ENCODE measurements at places on chromosomes 6 and 20.
A peak's percentile ranks its signal among the peaks of the same experiment; 100 is the strongest.

GRCh38 chr20:14712302-14712739, 374.9 kb upstream of the FLRT3 start:
- no peak for DNase-seq

GRCh38 chr6:170230520-170231292, 60.2 kb downstream of the DLL1 start:
- no peak for DNase-seq

GRCh38 chr6:15549371-15549770, 113.5 kb downstream of the DTNBP1 start:
- DNase-seq, result no peak

DNA sequence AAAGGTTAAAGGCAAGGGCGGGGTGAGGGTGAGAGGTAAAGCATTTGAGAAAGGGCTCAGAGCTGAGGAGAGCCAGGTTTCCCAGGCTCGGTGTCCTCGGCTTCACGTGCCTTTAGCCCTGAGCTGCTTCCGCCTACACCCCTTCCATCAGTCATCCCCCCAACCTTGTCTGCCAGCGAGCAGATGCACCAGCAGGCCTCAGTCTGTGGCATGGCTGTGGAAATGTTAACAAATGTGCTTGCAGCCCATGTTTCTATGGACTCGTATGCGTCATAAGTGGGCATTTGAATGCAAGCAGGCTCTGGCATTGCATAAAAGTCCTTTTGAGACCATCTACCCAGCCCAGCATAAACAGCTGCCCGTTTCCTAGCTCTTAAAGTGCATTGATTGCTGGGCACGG, 88.8 kb downstream of the SYNJ2 start:
- no peak for DNase-seq

- peak; percentile 95 for DNase-seq
Measured at GRCh38 chr6:141552463-141552862, 580.3 kb upstream of the GJE1 start.

- DNase-seq, result peak; percentile 92
Measured at GRCh38 chr6:157323255-157323965, at the start of gene TMEM242. Gene TMEM242 (minus strand): TSS chr6:157323519. CDS start chr6:157323499, 20 bp downstream.

- no peak for DNase-seq
Measured at GRCh38 chr6:68640491-68640835, 5.4 kb downstream of the ADGRB3 start.

DNA sequence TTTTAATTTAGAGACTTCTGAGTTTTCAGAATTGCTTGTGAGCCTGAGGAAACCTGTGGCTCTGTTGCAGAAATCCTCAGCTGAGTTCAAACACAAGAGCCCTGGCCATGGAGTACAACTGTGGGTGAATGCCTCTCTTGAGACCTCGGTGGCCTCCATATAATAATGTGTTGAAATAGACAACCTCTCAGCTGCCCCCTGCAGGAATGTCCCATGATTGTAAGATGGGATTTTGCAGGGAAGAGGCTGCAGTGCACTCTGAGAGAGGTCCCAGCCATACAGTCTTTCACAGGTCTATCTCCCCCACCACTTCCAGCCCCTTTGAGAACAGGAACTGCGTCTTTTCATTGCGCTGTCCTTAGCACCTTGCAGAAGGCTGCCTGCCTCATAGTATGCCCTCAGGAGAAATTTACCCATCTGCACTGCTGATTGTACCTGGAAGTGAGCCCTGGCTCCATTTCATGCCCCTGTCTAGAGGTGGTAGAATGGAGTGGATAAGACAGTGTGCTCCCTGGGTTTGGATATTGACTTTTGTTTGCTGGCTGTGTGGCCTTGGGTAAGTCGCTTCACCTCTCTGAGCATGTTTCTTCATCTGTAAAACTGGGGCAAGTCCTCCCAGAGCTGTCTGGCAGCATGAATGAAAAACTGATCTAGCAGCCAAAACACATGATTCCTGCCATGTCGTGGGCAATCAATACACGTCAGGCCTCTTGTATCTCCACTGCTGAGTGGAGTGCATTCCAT, 16.8 kb upstream of the CDH22 start:
- DNase-seq, result peak; percentile 34

GRCh38 chr6:4180652-4181255, 45.4 kb upstream of the ECI2 start:
- DNase-seq, result no peak

GRCh38 chr6:37762806-37763205, 56.7 kb upstream of the ZFAND3 start:
- no peak for DNase-seq

GRCh38 chr6:8628063-8628462, 192.7 kb upstream of the SLC35B3 start:
- DNase-seq, result no peak

- no peak for DNase-seq
Measured at GRCh38 chr6:50030777-50031562, 9.2 kb upstream of the DEFB110 start.

GRCh38 chr6:135192256-135193174, 11.4 kb downstream of the MYB start:
- no peak for DNase-seq

- DNase-seq, result no peak
Measured at GRCh38 chr20:47775841-47776240, 9.4 kb downstream of the SULF2 start.

DNA sequence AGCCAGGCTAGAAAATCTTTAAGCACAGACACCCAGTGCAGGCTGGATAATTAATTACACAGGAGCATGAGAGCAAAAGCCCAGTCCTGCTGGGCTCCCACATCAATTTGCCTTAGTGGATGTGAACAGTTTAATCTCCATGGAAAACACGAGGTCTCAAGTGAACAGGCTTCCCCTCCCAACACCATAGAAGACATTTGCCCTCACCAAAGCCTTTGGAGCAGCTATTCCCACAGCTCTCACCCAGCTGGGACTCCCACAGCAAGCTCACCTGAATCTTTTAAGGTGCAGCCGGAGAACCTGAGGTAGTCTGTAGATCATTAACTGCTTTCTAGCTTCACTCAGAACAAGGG, 12.0 kb downstream of the TOMM6 start:
- DNase-seq, result no peak

DNA sequence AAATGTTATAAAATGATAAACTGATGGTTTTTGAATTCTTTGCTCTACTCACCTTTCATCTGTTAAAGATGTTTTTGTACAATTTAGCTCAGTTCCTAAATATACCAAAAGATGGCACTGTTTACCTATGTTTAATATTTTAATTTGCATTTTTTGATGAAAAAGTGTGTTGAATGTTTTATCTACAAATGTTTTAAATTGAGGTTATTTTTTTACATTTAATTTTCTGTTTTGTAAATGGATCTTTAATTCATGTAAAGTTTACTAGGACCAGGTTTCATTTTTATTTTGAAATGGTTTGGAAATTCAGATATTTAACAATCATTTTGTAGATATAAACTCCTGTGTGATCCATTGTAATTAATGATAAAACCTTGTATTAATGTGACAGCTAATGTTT, 30.0 kb downstream of the CDKAL1 start:
- peak; percentile 64 for DNase-seq

GRCh38 chr6:408148-408547, 16.6 kb downstream of the IRF4 start:
- DNase-seq, result no peak

GRCh38 chr6:155260686-155261085, 3.1 kb upstream of the CLDN20 start:
- DNase-seq, result no peak

GRCh38 chr20:14580418-14581074, 243.1 kb upstream of the FLRT3 start:
- DNase-seq, result no peak

DNA sequence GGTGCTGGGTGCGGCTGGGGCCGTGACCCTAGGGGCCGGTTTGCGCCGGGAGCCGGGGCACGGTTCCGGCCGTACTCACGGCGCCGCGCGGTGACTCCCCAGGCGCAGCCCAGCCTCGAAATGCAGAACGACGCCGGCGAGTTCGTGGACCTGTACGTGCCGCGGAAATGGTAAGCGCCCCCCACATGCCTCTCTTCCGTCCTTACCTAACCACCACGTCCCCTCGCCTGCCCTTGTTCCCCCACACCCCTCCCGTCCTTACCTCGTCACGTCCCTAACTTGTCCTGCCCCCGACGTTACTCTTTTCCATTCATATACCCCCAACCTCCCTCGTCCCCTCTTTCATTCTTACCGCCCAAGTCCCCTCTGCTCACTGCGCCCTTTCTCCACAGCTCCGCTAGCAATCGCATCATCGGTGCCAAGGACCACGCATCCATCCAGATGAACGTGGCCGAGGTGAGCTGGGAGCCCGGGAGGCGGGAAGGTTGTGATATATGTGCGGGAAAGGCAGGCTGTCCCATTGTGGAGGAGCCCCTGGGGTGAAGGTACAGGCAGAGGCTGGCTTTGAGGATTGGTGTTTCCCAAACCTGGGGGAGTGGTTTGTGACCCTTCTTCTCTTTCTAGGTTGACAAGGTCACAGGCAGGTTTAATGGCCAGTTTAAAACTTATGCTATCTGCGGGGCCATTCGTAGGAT, 463 bp downstream of the RPS21 start:
- DNase-seq, result no peak

DNA sequence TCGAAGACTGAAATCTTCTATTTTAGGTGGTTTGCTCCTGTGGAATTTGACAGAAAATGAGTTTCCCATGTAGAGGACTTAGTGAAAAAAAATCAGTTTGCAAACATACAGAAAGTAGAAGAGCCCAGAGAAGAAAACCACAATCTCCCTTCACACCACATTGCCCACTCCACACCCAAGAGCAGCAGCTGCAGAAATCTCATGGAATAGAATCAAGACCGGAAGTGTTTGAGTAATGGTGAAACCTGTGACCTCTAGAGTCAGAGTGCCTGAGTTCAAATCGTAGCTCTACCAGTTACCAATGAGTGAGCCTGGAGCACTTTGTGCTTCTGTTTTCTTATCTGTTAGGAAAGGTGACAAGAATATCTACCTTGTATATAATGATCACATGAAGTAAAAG, 4.6 kb downstream of the SIRPG start:
- DNase-seq, result no peak

GRCh38 chr6:64034291-64034690, 398.7 kb downstream of the PHF3 start:
- DNase-seq, result no peak

DNA sequence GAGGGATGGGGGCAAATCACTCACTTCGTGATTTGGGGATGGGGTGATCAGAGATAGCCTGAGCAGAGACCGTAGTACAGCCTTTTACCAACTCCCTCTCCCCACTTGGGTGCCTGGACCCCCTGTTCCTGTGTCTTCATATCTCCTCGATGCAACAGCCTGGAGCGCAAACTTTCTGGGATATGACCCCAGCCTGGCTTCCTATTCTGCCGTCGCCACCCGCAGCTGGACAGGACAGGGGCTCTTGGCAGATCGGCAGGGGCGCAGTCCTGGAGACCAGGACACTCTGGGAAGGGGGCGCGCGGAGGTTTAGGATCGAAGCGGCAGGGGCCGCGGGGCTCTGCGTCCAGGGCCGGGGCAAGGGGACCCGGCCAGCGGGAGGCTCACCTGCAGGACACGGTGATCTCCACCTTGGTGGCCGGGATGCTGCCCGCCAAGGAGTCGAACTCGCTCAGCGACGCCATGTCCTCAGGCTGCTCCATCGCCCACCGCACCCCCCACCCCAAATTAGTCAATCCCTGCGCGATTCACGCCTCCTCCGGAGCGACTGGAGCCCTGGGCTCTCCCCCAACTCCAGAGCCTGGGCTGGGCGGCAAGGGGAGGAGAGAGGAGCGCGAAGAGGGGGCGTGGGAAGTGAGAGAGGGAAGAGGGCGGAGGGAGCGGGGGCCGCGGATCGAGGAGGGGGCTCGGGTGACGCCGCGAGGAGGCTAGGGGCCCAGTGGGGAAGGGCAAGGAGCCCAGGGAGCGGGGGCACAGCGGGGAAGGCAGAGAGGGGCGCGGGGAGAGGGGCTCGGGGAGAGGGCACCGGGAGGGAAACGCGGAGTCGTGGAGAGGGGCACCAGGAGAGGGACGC, at the start of gene CPNE5:
CPNE5 (minus strand) TSS at position 549 of the 853 bp plus-strand sequence; CDS start at position 482, 67 bp downstream.
- DNase-seq, result no peak

GRCh38 chr20:46399401-46399800, 7.0 kb downstream of the ELMO2 start:
- no peak for DNase-seq

- no peak for DNase-seq
Measured at GRCh38 chr6:44397424-44398164, 10.1 kb downstream of the CDC5L start.

DNA sequence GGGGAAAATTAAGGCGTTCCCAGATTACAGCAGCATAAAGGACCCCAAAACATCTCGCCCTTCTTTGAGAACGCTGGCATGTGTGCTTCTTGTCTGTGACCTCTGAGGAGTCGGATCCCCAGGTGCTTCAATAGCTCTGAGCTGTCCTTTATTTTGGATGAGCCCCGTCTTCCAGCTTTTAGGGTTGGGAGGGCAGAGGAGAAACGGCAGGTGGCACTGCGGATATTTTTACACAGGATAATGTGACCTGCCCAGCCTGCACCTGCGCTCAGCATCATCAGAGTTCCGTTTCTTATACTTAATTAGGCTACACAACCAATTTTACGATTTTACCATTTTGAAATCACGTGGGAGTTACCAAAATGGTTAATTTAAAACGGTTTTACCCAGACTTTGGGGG, 147.7 kb upstream of the RPS6KA2 start:
- no peak for DNase-seq

DNA sequence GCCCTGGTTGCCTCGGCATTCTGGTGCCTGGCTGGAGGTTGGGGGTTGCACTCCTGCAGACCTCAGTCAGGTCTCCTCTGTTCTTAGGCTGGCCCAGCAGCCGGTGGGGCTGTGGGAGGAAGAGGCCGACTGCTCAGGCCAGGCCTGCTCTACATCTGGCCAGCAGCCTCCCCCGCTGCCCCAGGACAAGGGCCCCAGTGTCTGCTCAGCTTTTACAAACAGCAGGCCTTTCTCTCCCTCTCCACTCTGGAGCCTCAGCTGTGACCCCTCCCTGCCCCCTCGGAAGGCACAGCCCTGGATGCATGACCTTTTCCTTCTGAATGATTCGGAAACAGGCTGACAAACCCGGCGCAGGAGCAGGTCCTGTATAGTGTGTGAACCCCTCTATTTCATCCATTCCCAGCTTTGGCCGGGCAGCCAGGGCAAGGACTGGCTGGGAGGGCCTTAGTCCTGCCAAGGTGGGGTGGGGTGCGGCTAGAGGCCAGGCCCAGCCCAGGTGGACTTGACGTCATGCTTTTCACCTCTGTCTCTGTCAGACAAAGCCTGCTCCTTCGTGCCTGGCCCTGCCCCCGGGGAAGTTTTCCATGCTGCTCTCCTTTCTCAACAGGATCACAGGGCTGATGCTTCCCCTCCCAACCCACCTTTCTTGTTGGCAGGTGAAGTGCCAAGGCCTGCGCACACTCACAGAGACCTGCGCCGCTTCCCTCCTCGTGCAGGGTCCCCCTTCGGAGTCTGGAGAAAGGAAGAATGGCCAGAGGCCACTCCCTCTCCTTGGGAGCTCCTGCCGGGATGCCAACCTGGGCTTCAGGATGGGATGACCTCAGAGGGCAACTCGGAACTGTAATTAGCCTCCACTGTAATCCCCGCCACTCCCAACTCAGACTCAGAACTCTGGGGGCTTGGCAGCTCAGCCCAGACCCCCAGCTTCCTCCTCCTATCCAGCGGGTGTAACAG, 10.1 kb upstream of the ITPR3 start:
- DNase-seq, result no peak

DNA sequence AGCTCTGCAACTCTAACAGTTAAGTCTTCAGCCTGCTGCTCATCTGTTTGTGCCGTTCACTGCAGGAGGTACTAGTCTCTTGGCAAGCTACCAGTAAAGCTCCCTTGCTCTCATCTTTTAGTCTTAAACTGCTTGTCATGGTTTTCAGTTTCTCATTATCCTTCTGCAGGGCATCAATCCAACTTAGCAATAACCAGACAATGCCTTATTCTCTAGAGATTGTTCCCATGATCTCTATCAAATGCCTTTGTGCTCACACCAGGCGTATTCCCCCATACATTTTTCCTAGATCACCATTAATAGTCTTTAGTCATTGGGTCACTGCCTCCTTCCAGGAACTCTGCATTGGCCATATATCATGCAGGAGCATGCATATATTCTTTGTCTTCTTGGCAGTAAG, 171.3 kb downstream of the GRM1 start:
- DNase-seq, result no peak
